CMK (cell line): ENCODE measurements at places on chromosomes 5 and 9.

DNA sequence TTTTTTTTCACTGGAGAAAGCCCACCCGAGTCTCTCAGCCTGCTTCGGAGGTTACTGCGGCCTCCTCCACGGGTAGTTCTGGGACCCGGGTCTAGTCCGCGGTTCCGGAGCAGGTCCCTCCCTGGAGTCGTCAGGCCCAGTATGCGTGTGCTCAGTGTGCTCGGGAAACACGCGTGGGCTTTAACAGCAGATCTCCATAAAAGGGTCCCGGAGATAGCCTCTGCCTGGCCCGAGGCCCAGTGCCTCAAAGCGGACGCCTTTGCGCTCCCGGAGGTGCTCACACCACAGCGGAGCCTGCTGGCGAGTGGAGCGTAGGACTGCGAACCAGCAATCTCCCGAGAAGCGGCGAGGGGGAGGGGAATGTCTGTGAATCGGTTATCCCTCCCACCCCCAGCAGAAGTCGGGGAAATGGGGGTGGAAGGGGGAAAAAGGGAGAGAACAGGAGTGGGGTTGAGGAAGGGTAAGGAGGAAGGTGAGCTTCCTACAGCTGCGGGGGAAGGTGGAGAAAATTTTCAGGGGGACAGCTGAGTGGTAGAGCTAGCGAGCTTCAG, 28.7 kb downstream of the CDKN2A start:
- DNase-seq = no peak

DNA sequence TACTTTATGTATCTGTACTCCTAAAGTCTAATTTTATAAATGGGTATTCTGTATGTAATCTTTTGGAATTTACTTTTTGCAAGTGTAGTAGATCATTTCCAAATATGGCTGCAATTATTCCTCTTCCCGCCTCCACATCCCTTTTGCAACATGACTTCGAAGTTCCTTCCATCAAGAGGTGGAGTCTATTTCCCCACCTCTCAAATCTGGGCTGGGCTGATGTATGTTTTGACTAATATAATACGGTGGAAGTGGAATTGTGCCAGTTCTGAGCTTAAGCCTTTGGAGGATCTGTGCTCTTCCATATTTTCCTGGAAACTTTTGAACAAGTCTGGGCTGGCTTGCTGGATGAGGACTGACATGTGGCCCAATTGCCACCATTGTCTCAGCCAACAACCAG, 155.9 kb downstream of the FGF18 start:
- DNase-seq = no peak

- no peak for DNase-seq
These were observed 223.5 kb downstream of the GRIA1 start for GRCh38 chr5:153713943-153714342.

- no peak for DNase-seq
These were observed 282.5 kb downstream of the GADD45G start for GRCh38 chr9:89887286-89887685.

- no peak for DNase-seq
These were observed 402.3 kb downstream of the DEPDC1B start for GRCh38 chr5:60297658-60298057.

GRCh38 chr5:31944684-31945445, 229.3 kb downstream of the GOLPH3 start:
- DNase-seq = no peak

DNA sequence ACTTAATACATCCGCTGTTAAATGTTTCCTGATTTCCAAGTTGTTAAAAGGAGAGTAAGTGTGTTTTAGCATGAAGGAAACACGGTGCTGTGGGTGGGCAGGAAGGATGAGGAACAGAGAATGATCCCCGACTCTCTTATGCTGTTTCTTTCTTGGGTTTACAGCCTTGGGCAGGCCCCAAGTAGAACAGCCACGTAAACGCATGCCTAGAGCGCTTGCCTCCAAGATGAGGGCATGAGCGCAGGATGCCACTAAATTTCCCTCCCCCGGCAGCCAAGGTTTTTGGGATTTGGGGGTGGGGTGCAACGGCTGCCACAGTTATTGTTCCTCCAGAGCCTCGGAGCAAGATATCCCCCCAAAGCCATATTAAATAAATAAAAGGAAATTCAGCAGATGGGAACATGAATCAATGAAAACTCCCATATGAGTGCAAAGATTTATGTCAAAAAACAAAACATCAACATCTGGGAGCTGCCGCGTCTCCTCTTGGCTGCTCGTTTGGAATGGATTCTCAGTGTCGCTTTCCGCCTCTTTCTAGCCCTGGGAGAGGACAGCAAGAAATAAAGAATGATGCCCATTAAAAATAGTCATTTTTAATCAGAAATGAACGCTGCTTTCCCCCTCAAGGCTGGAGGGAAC, 10.0 kb upstream of the DELE1 start:
- no peak for DNase-seq

- no peak for DNase-seq
These were observed 66.1 kb downstream of the TTC39B start for GRCh38 chr9:15240927-15241326.

DNA sequence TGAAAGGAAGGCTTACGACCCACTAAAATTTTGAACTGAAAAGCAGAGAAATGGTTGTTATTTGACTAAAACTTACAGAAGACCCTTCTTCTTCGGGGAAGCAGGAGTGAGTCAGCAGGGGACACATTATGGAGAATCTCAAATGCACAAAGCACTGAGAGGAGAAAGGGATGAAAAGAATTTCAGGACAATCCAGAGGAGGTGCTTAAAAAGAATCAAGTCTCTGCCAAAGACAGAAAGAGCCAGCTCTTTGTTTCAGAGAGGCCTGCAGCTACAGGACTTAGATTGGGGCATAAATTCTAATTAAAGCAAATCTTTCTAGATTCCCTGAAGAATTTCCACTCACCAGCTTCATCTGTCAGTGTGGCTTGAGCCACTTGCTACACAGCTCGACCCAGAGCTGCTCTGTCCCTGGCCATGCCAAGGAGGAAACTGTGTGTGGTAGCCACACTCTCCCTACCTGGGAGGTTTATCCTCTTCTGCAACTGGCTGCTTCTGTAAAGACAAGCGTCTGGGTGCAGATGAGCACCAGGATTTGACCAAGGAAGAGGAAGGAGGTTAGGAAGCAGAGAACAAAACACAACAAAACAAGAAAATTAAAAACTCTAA, 89.9 kb downstream of the SEMA5A start:
- no peak for DNase-seq

DNA sequence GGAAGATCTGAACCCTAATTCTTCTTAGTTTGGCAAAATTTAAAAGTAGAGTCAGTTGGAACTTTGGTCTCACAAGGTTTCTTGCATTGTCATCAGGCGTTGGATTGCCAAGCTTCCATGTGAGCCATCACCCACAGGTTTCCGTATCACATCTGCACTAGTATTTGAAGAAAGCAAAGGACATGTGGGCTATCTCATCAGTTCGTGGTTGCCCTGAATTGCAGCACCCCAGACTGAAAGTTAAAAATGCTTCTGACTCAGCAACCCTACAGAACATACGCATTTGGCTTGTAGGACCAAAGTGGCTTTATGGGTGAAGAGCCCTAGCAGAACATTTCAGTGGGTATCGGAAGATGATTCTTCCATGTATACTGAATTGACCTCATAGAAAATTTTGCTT, 358.0 kb downstream of the ENC1 start:
- no peak for DNase-seq

DNA sequence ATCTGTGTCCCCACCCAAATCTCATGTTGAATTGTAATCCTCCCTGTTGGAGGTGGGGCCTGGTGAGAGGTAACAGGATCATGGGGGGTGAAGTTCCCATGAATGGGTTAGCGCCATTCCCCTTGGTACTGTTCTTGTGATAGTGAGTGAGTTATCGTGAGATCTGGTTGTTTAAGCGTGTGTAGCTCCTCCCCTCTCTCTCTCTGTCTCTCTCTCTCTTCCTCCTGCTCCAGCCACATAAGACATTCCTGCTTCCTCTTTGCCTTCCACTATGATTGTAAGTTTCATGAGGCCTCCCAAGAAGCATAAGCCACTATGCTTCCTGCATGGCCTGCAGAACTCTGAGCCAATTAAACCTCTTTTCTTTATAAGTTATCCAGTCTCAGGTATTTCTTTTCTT, 28.8 kb downstream of the C5orf15 start:
- DNase-seq = no peak

DNA sequence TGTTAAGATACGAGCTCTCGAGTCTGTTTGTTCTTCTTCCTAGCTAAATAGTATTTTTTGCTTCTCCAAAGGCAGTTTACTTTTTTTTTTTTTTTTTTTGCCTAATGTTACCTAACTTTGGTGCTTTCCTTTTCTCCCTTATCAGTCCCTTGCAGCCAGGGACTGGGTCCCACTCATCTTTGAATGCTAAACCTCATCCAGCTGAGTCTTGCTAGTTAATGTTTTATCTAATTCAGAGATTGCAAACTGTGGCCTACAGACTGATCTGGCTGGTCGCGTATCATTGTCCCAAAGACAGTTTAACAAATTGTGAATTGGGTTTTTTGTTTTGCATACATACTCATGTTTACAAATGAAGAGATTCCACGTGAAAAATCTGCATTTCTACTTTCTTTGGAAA, 95.7 kb upstream of the EFNA5 start:
- no peak for DNase-seq

DNA sequence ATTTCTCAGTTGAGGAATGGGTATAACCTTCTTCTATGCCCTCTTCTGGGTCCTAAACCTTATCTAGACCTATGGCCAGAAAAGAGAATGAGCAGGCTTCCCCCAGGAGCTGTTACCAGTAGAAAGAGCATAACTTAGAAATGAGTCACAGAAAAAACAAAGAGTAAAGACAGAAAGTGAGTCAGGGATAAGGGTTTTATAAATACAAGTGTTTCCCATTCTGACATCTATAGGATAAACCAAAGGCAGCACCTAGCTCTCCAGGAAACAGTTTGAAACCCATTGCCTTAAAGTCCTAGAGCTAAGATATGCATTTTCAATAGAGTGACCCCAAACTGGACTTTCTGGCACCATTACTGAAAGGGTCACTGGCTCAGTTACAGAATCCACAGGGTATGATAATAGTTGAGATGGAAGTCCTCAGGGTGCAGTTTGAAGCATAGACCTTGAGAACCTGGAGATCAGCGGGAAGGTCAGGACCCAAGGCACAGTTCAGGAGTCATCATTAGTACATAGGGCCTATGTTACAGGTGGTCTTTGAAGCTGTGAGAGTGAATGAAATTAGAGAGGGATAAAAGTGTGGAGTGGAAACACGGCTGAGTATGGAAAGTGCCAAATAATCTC, 42.7 kb upstream of the LIFR start:
- DNase-seq = no peak

GRCh38 chr9:91803151-91803940, 146.7 kb downstream of the ROR2 start:
- no peak for DNase-seq

DNA sequence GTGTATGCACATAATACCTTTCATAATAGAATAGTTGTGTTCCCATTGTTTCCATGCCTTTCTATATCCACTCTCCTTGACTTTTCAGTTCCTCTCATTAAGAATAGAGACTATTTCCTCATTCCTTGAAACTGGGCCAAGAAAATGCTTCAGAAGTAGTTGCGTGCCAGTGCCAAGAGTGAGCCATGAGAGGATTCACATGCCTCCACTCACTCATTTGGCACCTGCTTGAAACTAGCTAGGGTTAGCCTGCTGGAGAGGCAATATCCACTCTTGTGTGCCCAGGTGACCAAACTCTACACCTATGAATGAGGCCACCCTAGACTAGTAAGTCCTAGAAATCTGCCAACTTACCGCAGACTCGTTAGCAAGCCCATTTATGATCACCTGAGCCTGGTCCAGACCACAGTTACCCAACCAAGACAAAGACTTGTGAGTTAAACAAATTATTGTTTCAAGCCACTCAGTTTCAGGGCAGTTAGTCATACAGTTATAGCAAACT, 276.3 kb downstream of the EPB41L4A start:
- DNase-seq = no peak

DNA sequence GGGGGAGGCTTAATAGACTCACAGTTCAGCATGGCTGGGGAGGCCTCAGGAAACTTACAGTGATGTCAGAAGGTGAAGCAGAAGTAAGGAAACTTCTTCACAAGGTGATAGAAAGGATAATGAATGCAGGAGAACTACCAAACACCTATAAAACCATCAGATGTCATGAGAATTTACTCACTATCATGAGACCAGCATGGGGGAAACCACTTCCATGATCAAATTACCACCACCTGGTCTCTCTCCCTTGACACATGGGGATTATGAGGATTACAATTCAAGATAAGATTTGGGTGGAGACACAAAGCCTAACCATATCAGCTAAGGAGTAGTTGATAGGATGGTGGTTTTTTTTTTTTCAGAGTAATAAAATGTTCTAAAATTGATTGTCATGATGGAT, 201.8 kb downstream of the CDH12 start:
- DNase-seq = no peak
